ENCODE measurements at places on chromosomes 4 and X.

DNA sequence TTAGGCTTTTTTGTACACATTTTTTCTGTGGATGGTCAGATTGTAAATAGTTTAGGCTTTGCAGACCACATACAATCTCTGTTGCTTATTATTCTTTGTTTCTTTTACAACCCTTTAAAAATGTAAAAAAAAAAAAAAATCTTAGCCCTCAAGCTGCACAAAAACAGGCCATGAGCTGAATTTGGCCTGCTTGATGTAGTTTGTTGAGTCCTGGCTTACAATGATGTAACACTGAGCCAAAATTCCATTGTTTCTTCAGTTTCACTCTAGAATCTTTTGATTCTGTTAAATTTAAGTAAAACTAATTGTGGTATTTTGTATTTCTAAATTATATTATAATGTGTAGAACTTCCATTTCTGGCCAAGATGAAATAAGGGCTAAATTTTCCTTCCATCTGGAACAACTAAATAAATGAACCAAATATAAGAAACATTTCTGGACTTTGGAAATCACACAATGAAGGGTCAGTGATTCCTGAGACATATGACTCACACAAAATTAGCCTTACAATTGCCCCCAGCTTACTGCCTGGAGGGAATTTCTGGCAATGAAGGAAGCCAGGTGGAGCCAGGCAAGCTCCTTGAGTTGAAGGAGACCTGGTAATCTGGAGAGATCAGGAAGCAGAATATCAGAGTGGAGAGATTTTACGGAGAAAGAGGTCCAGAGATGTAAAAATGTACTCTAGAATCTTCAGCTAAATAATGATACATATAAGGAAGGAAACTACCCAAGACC is 29.8 kb downstream of the IQCM start:
- DNase-seq, result no peak

DNA sequence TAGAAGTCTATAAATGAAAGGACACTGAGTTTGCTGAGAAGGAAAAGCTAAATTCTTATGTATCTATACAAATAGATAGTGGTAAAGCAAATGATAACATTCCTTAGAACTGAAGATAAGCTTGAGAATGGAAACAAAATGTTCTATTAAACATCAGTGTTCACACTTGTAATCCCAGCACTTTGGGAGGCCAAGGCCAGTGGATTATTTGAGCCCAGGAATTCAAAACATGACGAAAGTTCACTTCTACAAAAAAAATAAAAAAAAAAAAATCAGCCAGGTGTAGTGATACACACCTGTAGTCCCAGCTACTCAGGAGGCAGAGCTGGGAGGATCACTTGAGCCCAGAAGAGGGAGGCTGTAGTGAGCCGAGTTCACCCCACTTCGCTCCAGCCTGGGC is 199.8 kb downstream of the COMMD8 start:
- no peak for DNase-seq

DNA sequence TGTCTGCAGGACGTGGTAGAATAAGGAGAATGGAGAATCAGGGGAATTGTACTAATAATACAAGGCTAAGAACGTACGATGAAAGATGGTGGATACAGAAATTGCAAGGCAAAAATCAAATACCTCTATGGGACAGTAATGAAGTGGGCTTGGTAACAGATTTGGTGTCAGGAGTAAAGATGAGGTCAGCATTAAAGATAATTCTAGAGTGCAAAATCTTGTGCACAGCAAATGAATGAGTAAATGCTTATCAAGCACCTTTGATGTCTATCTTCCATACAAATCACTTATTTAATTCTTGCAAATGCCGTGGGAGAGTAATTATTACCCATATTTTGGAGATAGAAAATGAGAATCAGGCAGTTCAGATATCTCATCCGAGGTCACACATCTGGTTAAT is 70.9 kb downstream of the DDX60 start:
- DNase-seq, result no peak

DNA sequence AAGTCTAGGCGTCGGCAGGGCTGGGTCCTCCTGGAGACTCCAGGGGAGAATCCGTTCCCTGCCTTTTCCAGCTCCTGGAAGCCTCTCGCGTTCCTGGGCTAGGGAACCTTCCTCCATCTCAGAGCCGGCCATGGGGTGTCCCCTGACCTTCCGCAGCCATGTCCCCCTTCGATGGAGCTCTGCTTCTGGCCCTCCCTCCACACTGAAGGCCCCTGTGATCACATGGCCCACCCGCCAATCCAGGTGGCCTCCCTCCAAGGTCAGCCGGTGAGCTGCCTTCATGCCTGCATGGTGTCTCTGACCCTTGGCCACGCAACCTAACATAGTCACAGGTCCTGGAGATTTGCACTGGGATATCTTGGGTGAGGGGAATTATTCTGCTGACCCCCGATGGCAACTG is 69.6 kb downstream of the TRMT44 start:
- no peak for DNase-seq

GRCh38 chr4:184792334-184792733 is 33.4 kb downstream of the ACSL1 start:
- no peak for DNase-seq

- no peak for DNase-seq
These were observed 107.8 kb downstream of the GATB start for GRCh38 chr4:151652841-151653547.

GRCh38 chr4:142161086-142161485 is 524.7 kb downstream of the IL15 start:
- DNase-seq, result no peak

DNA sequence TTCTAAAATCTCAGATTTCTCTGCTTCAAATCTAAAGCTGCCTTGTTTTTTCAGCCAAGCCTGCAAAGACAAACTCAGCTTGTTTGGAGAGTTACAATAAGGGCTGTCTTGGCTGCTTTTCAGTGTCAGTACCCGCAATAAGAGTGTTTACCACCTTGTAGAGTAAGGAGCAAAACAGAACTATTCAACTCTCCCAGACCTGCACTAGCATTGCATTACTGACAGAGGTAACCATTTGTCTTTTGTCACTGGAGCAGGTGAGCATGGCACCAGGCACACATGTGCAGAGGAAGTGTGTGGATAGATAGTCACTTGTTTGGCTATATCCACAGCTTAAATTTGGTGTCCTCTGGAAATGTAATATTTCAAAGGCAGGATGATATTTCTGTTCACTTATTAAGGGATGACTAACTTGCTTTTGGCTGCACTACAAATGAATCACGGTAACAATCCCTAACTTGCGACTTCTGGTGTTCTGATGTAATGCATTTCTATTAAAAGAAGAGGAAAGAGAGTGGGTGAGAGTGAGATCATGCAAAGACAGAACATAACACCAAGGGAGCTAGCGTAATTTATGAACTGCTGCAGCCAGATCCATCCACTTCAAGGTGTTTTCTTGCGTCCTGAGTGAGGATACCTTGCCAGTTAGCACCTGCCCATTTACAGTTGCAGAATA is 38.6 kb downstream of the PTCHD1 start:
- DNase-seq, result no peak

GRCh38 chr4:184283659-184284335 is 66.1 kb upstream of the ENPP6 start:
- DNase-seq, result no peak

Data from stimulated activated CD8-positive, alpha-beta memory T cell treated with anti-CD3 and anti-CD28 coated beads, Interleukin-2, amount 100 ng/mL, for 1 hour (primary cell).